ENCODE measurements at places on chromosomes 12 and 14. TPM values are rescaled to one million over a fixed set of nuclear protein-coding genes. Genes with fewer than 3 reads are reported as not detected.

DNA sequence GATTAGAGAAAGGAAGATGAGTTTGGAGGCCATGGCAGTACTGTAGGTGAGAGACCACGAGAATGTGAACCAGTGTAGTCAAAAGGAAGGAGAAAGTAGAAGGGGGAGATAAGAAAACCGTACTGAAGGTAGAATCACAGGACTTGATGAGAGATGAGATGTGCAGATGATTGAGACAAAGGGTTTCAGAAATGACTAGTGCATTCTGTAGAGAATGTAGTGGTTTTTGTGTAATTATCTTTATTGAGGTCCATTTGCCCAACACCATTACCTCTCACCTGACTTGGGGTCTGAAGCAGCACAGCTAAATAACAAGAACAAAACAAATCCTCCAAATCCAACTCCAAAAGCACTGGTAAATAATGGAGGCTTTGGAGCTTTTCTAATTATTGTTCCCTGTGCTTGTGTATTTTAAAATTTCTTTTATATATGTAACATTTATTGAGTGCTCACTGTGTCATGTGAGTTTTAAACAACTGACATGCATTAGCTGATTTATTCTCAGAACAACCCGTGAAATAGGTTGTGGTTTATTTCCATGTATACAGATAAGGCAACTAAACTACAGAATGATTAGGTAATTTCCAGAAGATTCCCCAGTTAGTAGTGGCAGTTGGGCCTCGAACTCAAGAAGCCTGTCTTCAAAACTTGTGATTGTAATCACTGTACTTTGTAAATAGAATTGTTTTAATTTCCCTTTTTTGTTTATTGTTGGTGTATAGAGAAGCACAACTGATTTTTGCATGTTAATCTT is 390.0 kb downstream of the AEBP2 start:
- no peaks in the 10 kb centered on the region for H3K4me1 ChIP-seq
- DNase-seq = no peak
- no peaks in the 10 kb centered on the region for H3K27me3 ChIP-seq
- H3K4me3 ChIP-seq = no peak overlapping the region

DNA sequence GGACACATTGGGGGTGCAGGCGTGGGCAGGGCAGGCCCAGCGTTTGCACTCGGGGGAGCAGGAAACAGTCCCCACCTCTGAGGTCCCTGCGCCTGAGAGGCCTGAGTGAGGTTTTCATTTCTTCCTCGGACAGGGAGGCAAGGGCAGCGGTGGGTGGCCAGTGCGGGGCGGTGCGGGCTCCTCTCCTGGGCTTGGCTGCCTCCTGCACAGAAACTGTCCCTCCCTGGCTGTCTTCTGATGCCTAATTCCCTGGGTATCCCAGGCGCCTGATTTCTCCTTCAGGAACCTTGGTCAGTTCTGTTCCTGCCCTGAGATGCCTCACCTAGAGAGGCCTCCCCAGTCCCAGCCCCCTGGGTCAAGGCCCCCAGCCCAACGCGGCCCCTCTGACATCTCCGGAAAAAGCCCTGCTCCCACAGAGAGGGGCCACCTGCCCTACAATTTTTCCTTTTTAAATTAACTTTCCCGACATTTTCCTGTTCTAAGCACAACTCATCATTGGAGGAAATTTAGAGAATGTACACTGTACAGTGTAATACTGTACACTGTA is 260.3 kb downstream of the ADGRD1 start:
- H3K36me3 ChIP-seq = no peaks in the 10 kb centered on the region
- peak; percentile 28 for DNase-seq
- H3K27ac ChIP-seq = no peak overlapping the region

- H3K36me3 ChIP-seq = no peaks in the 10 kb centered on the region
- no peaks in the 10 kb centered on the region for H3K4me1 ChIP-seq
- no peak overlapping the region for H3K27ac ChIP-seq
Observed at GRCh38 chr14:77208291-77208978, 26.8 kb downstream of the TMEM63C start.

- H3K27me3 ChIP-seq = no peaks in the 10 kb centered on the region
- H3K4me3 ChIP-seq = no peak overlapping the region
- no peaks in the 10 kb centered on the region for H3K36me3 ChIP-seq
- no peak overlapping the region for H3K27ac ChIP-seq
Observed at GRCh38 chr14:69459122-69459521, 25.4 kb upstream of the PLEKHD1 start.

DNA sequence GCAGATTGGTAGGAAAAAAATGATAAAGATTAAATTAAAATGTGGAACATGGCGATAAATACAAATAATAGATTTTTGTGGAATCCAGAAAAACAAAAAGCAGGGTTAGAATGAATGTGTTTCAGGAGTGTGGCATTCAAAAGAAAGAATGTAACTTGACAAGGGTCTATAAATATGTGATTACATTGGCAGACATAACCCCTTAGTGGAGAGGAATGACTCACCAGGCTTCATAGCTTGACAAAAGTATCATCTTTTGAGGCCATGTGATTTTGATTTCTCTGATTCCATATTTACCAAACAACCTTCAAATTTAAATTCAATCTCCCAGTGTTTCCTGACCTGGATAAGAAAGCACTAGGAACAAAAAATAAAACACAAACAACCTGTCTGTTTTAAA is 24.4 kb upstream of the MGST1 start:
- no peaks in the 10 kb centered on the region for H3K4me1 ChIP-seq
- no peak overlapping the region for H3K4me3 ChIP-seq
- H3K27ac ChIP-seq = no peak overlapping the region

- no peak overlapping the region for H3K4me3 ChIP-seq
- H3K27ac ChIP-seq = no peak overlapping the region
- no peaks in the 10 kb centered on the region for H3K27me3 ChIP-seq
- no peaks in the 10 kb centered on the region for H3K4me1 ChIP-seq
- no peaks in the 10 kb centered on the region for H3K36me3 ChIP-seq
- no peak for DNase-seq
Observed at GRCh38 chr14:96583569-96584041, 81.4 kb downstream of the PAPOLA start.

- DNase-seq = no peak
- H3K4me3 ChIP-seq = no peak overlapping the region
- no peaks in the 10 kb centered on the region for H3K27me3 ChIP-seq
- peaks cover 15% of the 10 kb centered on the region for H3K4me1 ChIP-seq
Observed at GRCh38 chr12:67410246-67410645, 141.1 kb downstream of the CAND1 start.

DNA sequence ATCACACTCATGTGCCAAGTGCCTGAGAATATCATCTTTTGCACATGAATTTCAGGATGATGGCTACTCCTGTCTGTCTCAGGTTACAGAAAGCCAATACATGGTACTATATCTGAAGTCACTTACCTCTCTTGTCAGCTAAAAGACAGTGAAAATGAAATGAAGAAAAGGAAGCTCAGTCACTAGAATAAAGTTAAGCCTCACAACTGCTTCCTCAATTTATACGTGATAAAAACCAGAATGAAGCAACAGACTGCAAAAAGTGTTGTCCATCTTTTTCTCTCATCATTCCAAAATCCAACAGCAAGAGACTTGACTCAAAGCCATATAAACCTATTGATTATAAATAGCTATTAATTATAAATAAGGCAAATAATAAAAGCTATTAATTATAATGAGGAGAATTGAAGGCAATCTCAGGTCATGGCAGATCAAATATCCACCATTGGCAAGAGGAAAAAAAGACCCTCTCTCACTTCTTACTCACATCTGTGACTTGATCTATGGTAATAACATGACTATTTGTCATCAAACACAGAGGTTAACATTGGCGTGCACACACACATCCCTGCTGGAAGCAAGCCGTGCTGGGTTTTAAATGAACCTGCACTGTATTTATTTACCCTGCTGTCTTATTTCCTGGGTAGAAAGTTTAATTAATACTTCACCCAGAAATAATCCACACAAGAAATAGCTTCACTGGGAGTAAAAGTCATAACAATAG is 10.0 kb downstream of the NIN start:
- no peaks in the 10 kb centered on the region for H3K36me3 ChIP-seq
- no peaks in the 10 kb centered on the region for H3K27me3 ChIP-seq
- no peak overlapping the region for H3K27ac ChIP-seq
- no peak overlapping the region for H3K4me3 ChIP-seq
- DNase-seq = no peak

DNA sequence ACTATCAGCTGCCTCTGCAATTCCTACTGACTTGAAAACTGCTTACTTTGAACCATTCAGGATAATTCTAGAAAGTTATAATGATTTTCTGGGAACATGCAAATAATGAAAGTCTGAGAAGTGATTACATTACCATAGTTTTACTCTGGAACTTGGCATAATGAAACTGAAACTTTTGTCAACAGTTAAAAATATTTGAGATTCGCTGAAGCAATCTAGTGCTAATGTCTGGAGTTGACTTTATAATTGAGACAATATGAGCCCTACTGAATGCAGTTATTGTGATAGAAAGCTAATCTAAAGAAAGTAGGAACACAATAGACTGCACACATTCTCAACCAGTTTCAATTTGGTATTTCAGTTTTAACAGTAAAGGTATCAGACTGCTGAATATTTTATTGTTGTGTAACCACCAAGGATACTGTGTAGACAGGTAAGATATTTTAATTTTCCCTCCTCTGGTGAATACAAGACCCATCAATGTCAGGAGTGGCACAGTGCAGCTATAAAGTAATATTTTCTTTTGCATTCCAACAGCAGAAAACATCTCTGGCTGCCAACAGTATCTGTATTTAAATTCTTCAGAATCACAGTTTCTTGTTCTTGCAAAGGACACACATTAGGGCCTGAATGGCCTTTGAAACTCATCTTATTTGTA is 483.5 kb downstream of the ATP23 start:
- DNase-seq = no peak
- H3K27ac ChIP-seq = no peak overlapping the region
- no peaks in the 10 kb centered on the region for H3K36me3 ChIP-seq
- H3K4me3 ChIP-seq = no peak overlapping the region

DNA sequence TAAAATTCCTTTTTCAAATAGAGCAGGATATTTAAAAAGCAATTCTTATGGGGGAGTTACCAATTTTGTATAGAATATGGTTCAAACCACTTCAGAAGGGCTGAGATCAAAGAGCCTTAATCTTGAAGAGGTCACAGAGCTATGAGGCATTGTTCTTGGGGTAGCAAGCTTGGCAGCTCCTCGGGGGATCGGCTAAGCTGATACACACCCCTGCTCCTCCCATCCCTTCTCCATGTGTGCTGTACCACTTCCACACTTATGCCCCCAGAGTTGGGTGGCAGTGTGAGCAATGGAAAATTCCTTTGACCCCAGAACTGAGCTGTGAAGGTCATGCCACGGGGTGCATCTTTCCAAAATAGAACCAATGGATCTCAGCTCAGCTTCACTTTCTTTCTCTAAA is 15.0 kb upstream of the TMEM30B start:
- no peaks in the 10 kb centered on the region for H3K4me1 ChIP-seq
- H3K27me3 ChIP-seq = no peaks in the 10 kb centered on the region
- no peak for DNase-seq
- H3K36me3 ChIP-seq = no peaks in the 10 kb centered on the region
- no peak overlapping the region for H3K27ac ChIP-seq
- H3K4me3 ChIP-seq = no peak overlapping the region

GRCh38 chr12:132319359-132319950 is 9.9 kb downstream of the GALNT9 start:
- H3K4me1 ChIP-seq = no peaks in the 10 kb centered on the region
- no peak overlapping the region for H3K4me3 ChIP-seq
- peak; percentile 8 for DNase-seq
- H3K27me3 ChIP-seq = peaks cover 4% of the 10 kb centered on the region

DNA sequence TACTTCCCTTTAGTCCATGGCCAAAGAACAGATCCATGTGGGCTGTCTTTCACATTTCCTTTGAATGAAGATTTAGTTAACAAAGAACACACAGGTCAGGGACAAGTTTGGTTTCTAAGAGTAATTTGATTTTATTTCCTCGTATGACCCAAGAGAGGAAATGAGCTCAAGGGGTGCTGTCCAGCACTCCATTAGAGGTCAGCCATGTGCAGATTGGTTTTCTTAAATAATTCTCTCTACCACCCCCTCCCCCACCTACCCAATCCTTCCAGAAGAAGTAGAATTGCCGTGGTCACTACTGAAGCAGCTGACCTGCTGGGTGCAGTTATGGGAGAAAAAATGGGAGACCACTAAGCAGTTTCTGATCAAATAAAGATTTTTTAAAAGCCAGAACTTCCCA is 13.9 kb upstream of the OAS1 start:
- H3K27me3 ChIP-seq = no peaks in the 10 kb centered on the region
- no peak for DNase-seq
- H3K4me3 ChIP-seq = no peak overlapping the region
- no peaks in the 10 kb centered on the region for H3K4me1 ChIP-seq

- no peak for DNase-seq
- no peaks in the 10 kb centered on the region for H3K27me3 ChIP-seq
- H3K4me1 ChIP-seq = no peaks in the 10 kb centered on the region
- H3K36me3 ChIP-seq = no peaks in the 10 kb centered on the region
- H3K27ac ChIP-seq = no peak overlapping the region
Observed at GRCh38 chr12:63305901-63306875, 155.2 kb upstream of the AVPR1A start.

GRCh38 chr14:103721334-103722120 is 5.9 kb downstream of the ZFYVE21 start:
- peaks cover 17% of the 10 kb centered on the region for H3K4me1 ChIP-seq
- H3K4me3 ChIP-seq = no peak overlapping the region
- no peaks in the 10 kb centered on the region for H3K27me3 ChIP-seq
- no peaks in the 10 kb centered on the region for H3K36me3 ChIP-seq
- DNase-seq = no peak

DNA sequence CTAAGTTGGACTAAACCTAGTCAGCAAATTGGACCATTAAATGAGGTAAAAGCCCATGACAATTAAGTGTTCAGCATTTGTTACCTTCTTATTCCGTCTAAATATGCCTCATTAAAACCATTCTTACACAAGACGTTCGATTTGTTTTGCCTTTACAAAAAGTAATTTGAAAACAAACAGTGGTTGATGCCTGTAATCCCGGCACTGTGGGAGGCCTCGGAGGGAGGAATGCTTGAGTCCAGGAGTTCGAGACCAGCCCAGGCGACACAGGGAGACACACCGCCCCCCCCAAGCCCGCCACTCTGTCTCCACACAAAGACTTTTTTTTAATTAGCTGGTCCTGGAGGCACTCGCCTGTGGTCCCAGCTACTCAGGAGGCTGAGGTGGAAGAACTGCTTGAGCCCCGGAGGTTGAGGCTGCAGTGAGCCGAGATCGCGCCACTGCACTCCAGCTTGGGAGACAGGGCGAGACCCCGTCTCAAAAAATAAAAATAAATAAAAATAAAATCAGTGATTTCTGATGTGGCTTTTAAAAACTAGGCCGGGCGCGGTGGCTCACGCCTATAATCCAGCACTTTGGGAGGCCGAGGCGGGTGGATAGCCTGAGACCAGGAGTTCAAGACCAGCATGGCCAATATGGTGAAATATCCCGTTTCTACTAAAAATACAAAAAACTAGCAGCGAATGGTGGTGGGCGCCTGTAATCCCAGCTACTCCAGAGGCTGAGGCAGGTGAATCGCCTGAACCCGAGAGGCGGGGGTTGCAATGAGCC is 856 bp upstream of the EIF4B start:
- H3K36me3 ChIP-seq = no peaks in the 10 kb centered on the region
- H3K27me3 ChIP-seq = no peaks in the 10 kb centered on the region
- no peak overlapping the region for H3K27ac ChIP-seq
- H3K4me3 ChIP-seq = peak overlapping the region; percentile 37

- peak; percentile 17 for DNase-seq
- H3K4me1 ChIP-seq = no peaks in the 10 kb centered on the region
- H3K36me3 ChIP-seq = no peaks in the 10 kb centered on the region
- no peak overlapping the region for H3K4me3 ChIP-seq
- no peak overlapping the region for H3K27ac ChIP-seq
- no peaks in the 10 kb centered on the region for H3K27me3 ChIP-seq
Observed at GRCh38 chr12:79156846-79157463, 292.4 kb downstream of the SYT1 start.

Gene CCDC77
- 2.8 TPM for total RNA-seq

Gene RASSF8
- 16.4 TPM for total RNA-seq

Gene ADAMTS20
- total RNA-seq = not detected

Gene DYNC1H1
- total RNA-seq = 215 TPM

Gene DLGAP5
- total RNA-seq = not detected

Gene RFLNA
- total RNA-seq = 0.59 TPM

Gene CSRP2
- 12.6 TPM for total RNA-seq

Data from pancreas (tissue), 10 donors.